IPS DF 19.7 (cell line): ENCODE measurements at places on chromosomes 7 and 10.

- no peak for DNase-seq
Observed at GRCh38 chr10:48477141-48477540, 127.7 kb downstream of the ARHGAP22 start.

- DNase-seq, result no peak
Observed at GRCh38 chr10:3548702-3549101, 236.3 kb downstream of the KLF6 start.

DNA sequence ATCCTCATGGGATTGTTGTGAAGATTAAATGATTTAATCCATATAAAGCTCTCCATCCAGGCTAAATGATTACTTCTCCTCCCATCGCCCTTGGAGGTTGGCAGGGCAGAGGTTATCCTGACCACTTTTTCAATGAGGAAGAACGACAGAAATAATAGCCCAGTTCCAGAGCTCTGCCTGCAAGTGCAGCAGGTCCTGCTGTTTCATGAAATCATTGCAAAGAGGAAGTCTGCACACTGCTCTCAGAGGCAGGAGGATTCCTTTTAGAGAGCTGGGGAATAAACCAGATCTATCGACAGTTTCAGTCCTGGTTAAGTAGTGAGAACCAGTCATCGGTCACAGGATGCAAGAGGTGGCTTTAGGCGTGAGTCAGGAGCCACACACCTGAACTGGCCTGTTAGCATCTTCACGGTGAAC lies 25.0 kb upstream of the CDH23 start:
- DNase-seq, result no peak

DNA sequence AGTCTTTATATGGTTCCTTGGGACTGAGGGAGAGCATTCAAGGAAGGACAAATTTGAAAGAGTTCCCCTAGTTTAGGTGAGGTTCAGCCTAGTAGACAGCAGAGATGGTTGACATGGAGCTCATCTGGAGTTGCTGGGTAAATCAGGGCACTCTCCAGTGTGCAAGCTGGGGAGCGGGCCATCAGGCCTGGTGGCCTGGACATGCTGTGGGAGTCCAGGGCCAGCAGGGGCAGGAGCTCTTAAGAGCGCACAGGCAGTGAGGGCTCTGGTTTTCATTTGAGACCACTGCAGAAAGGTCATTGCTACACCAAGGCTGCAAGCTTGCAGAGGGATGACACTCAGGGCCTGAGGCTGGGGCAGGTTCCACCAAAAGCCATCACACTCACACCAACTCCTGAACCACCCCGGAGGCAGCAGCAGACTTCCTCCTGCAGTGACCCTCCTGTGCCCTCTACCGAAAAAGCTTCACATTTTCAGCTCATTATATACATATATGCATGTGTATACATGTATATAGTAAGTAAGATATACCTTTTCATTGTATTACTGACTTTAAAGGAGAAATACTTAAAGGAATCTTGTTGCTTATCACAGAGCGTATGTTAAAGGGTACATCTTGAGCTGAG lies 39.5 kb downstream of the STEAP1B start:
- DNase-seq, result no peak

GRCh38 chr10:15067154-15067553 lies 21.4 kb downstream of the ACBD7 start:
- no peak for DNase-seq

- no peak for DNase-seq
Observed at GRCh38 chr10:110820321-110820814, 51.4 kb upstream of the PDCD4 start.
